CD4-positive, alpha-beta T cell treated with Interleukin-6 at 100 ng/mL for 8 hours (primary cell): ENCODE measurements at places on chromosomes 11 and 22.

GRCh38 chr11:20762116-20762844 is 92.9 kb downstream of the NELL1 start:
- DNase-seq = no peak

- no peak for DNase-seq
Measured at GRCh38 chr11:94747146-94747545, 21.0 kb upstream of the AMOTL1 start.

GRCh38 chr22:19619144-19620009 is 94.9 kb upstream of the SEPTIN5 start:
- no peak for DNase-seq

- DNase-seq = no peak
Measured at GRCh38 chr11:116171271-116172140, 601.3 kb downstream of the BUD13 start.

DNA sequence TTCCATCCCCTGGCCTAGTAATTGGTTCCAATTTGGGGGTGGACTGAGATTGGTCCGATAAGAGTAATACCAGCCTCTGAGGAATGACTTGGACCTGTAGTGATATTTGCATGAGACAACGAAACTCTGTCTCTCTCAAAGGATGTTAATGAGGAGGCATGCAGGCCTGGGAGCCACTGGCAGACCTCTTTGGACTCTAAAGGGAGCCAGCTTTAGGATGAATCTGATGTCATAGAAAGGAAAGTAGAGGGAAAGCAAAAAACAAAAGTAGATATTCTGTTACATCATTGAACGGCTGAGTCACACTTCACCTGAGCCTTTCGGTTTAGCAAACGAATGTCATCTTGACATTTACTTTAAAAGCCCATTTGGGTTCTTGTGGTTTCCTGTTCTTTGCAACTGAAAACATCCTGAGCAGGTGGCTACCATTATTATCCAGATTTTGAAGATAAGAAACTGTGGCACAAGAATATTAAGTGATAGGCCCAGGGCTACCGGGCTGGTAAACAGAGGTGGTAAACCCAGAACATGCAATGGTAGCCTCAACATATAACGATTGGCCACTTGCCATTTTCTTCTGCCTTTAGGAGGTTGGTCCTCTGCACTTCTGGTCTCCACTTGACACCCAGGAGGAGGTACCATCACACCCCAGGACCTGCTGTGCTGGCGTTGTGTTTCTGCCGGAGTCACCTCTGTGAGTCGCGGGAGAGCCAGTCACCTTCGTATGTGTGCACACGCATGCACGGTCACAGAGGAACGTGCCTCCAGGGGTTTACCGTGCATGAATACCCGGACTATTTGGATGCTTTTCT is 42.7 kb downstream of the RTL6 start:
- peak; percentile 68 for DNase-seq

DNA sequence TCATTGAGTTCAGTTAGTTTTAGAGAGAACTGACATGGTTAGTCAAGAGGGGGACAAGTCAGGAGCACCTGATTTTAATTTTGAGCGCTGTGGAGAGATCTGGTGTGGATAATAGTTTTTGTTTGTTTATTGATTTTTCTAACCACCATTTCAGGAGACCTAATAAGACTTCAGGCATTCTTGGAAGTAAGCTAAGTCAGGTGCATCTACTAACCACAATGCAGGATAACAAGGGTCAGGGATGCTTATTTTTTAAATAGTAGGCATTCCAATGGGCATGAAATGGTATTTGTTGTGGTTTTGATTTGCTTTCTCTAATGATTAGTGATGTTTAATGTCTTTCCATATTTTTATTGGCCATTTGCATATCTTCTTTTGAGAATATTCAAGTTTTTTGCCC is 212.1 kb downstream of the NAV2 start:
- DNase-seq = no peak

GRCh38 chr11:78532991-78533390 is 41.7 kb downstream of the NARS2 start:
- no peak for DNase-seq

GRCh38 chr11:125750629-125751028 is 4.5 kb downstream of the PATE1 start:
- DNase-seq = no peak

DNA sequence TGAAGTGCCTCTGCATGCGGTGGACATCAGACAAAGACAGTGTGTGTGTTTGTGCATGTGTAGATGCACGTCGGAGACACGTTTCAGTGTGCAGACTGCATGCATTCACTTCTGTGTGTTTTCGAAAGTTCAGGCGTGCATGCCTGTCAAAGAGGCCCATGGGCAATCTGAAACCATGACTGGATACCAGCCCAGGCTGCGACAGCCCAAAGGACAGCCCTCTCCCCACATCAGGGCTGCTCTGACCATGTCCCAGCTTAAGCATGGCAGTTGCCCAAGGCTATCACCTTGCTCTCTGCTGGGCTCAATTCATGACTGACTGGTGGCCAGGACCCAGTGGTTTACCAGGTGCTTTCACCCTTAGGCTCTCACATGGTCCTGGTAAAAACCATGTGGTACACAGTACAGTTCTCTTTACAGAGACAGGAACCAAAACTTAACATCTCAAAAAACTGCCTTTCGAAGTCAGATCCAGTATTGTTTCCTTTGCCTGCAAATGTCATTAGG is 423.7 kb upstream of the CADM1 start:
- DNase-seq = no peak

GRCh38 chr11:24708616-24709015 is 211.8 kb downstream of the LUZP2 start:
- no peak for DNase-seq

DNA sequence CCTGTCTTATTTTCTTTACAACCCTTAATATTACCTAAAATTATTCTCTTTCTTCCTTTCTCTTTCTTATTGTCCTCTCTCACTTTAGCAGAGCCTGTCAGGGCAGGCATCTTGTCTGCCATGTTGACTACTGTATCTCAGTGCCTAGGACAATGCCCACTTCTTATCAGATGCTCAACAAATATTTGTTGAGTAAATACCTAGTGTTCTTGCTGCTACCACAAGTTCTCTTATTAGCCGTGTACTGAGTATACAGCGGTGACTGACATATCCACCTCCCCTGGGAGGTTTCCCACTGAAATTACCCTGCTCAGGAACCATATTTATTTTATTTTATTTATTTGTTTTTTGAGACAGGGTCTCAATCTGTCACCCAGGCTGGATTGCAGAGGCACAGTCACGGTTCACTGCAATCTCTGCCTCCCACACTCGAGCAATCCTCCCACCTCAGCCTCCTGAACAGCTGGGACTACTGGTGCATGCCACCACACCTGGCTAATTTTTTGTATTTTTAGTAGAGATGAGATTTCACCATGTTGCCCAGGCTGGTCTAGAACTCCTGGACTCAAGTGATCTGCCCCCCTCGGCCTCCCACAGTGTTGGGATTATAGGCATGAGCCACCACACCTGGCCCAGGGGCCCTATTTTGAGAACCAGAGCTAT is 6.7 kb downstream of the HPX start:
- DNase-seq = no peak
